ENCODE measurements at places on chromosomes 5 and 9. TPM values are rescaled to one million over a fixed set of nuclear protein-coding genes. Genes with fewer than 3 reads are reported as not detected.

The IL13 gene
- not detected for total RNA-seq

The TERT gene
- total RNA-seq, result 0.31 TPM

The REEP2 gene
- total RNA-seq, result 3.8 TPM

The CCL27 gene
- not detected for total RNA-seq

The CDH10 gene
- total RNA-seq, result 0.09 TPM

The GRM6 gene
- total RNA-seq, result not detected

DNA sequence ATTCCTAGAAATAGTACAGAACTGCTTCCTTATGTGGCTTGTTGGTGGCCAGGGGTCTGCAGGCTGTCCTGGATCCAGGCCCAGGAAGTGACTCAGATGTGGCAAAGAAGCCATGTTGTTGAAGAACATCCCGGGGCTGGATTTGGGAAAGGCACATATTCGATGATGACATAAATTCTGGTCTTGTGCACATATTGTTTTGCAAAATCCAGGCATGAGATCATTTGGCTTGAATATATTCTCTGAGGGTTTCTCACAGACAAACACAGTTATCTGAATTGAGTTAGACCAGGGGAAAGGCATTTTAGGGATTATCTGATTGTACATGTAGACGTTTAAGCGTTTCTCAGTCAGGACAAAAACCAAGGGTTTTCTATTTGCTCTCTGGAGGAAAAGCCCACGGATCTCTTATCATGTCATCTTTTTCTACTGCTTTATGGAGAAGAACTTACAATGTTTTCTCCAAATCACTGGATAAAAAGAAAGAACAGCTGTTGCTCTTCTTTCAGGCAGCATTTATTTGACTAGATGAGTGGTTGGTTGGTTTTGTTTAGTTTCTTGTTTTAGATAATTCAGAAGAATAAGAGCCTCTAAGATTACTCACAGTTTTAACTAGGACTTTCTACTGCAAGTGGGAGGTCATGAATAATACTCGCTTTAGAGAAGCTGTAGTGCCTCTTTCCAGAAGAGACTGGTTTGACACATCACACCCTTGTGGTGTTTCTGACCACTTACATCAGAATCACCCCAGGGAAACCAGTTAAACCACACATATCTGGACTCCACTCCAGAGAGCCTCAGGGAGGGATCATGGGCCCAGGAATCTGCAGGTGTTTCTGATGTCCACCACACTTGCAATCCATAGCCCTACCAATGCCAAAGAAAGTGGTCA lies 29.5 kb upstream of the LHFPL2 start:
- no peak overlapping the region for H3K4me3 ChIP-seq
- peak overlapping the region; percentile 75 for H3K27ac ChIP-seq
- no peaks in the 10 kb centered on the region for H3K36me3 ChIP-seq
- peaks cover 5% of the 10 kb centered on the region for H3K4me1 ChIP-seq
- no peak for DNase-seq

DNA sequence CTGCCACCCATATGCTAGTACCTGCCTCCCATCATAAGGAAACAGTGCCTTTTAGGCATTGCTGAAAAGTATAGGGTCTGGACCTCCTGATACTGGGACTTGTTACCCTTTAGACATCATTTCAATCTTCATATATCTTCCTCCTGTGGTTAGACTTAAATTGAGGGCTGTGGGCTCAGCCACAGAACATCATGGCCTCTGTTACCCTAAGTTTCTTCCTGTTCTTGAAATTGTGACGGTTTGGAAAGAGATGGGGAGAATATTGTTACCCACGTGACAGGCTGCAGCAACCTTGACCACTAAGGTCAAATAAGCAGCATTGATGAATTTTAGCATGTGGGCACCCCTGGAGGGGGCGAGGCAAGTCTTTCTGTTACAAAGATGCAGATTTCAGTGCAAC lies 87.7 kb downstream of the PDE8B start:
- H3K27me3 ChIP-seq, result no peaks in the 10 kb centered on the region
- no peaks in the 10 kb centered on the region for H3K36me3 ChIP-seq
- DNase-seq, result no peak
- H3K27ac ChIP-seq, result no peak overlapping the region
- H3K4me3 ChIP-seq, result no peak overlapping the region

GRCh38 chr5:159185773-159186172 lies 23.6 kb downstream of the RNF145 start:
- DNase-seq, result no peak
- peaks cover 23% of the 10 kb centered on the region for H3K36me3 ChIP-seq
- peaks cover 94% of the 10 kb centered on the region for H3K4me1 ChIP-seq
- H3K4me3 ChIP-seq, result no peak overlapping the region

GRCh38 chr9:34526026-34526425 lies 3.2 kb upstream of the ENHO start:
- no peaks in the 10 kb centered on the region for H3K27me3 ChIP-seq
- no peaks in the 10 kb centered on the region for H3K36me3 ChIP-seq
- peaks cover 14% of the 10 kb centered on the region for H3K4me1 ChIP-seq
- DNase-seq, result no peak

DNA sequence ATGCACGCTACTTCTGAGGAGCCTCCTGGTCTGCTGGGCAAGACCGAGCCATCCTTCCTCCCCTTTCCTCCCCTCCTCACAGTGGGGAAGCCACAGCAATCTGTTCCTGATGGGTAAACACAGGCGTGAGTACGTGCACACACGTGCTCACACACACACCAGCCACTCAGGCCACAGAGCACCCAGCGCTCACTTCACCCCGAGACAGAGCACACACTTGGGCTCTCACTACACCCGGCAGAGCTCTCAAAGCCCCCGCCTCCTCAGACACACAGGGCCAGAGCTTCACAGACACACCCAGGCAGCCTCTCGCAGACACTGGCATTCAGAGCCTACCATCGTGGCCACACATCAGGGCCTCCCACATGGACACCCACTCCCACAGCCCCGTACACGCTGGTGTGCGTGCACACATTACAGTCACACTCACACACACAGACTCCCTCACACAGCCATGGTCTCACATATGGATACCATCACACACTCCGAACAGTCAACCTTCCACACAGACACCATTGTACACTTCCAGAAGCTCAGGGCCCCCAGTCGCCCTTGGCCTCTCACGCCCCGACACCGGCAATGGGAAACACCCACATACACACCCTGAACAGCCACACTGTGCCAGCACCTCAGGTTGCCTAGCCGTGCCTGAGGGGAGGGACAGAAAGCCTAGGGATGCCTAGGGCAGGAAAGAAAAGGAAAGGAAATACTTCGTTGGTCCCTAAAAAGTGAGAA lies 13.5 kb downstream of the CNTFR start:
- peaks cover 8% of the 10 kb centered on the region for H3K4me1 ChIP-seq
- no peak overlapping the region for H3K4me3 ChIP-seq
- H3K36me3 ChIP-seq, result no peaks in the 10 kb centered on the region

DNA sequence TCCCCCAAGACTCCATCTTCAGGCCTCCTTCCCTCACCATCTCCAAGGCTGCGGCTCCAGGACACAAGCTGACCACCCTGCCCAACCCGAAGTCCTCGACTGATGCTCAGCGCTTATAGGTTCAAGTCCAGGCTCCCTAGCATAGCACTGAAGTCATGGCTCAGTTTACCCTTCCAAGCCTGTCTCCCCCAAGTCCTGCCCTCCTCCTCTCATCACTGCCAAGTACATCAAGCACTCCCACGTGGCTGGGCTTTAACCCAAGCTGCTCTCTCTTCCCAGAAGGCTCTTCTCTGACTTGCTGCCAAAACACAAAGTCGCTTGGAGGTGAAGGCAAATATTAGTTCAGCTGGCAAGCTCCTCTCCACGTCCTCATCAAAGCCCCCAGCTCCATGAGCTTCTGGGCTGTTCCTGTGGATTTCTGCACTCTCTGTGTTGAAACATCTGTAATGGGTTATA lies 22.1 kb upstream of the MARCHF6 start:
- no peaks in the 10 kb centered on the region for H3K27me3 ChIP-seq
- no peaks in the 10 kb centered on the region for H3K36me3 ChIP-seq
- H3K4me3 ChIP-seq, result no peak overlapping the region
- H3K27ac ChIP-seq, result peak overlapping the region; percentile 68
- DNase-seq, result no peak

- H3K4me3 ChIP-seq, result no peak overlapping the region
- no peaks in the 10 kb centered on the region for H3K4me1 ChIP-seq
- no peaks in the 10 kb centered on the region for H3K36me3 ChIP-seq
- no peak overlapping the region for H3K27ac ChIP-seq
- no peaks in the 10 kb centered on the region for H3K27me3 ChIP-seq
- no peak for DNase-seq
These were observed 63.9 kb downstream of the SHC3 start for GRCh38 chr9:89114741-89115140.

- H3K27me3 ChIP-seq, result no peaks in the 10 kb centered on the region
- DNase-seq, result no peak
- H3K4me3 ChIP-seq, result no peak overlapping the region
- H3K27ac ChIP-seq, result no peak overlapping the region
- no peaks in the 10 kb centered on the region for H3K36me3 ChIP-seq
These were observed 67.0 kb downstream of the GCNT1 start for GRCh38 chr9:76526026-76526425.

- no peaks in the 10 kb centered on the region for H3K36me3 ChIP-seq
- H3K27ac ChIP-seq, result no peak overlapping the region
- no peaks in the 10 kb centered on the region for H3K27me3 ChIP-seq
These were observed 299.2 kb downstream of the BNC2 start for GRCh38 chr9:16571127-16571802.

DNA sequence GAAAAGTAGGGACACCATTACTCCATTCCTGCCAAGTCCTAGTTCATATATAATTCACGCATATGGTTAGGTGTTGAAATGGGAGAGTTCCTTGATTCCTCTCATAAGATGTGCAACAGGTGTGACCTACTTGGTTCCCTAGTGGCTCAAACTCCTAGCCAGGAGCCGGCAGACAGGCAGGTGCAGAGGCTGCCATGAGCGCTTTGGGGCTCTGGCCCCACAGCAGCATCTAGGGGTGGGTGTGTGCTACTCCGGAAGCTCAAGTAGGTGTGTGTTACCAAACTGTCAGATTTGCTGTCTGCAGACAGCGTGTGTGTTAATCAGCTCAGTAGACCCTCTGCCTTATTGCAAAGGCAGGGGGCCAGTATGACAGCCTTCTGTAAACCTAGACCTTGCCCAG lies 1652.4 kb upstream of the ACO1 start:
- H3K27ac ChIP-seq, result no peak overlapping the region
- DNase-seq, result no peak
- H3K27me3 ChIP-seq, result no peaks in the 10 kb centered on the region
- no peaks in the 10 kb centered on the region for H3K4me1 ChIP-seq

GRCh38 chr5:137015540-137016116 lies 483.5 kb downstream of the SPOCK1 start:
- no peak for DNase-seq
- H3K4me1 ChIP-seq, result no peaks in the 10 kb centered on the region
- no peak overlapping the region for H3K27ac ChIP-seq
- no peaks in the 10 kb centered on the region for H3K36me3 ChIP-seq
- no peaks in the 10 kb centered on the region for H3K27me3 ChIP-seq
- no peak overlapping the region for H3K4me3 ChIP-seq

All from esophagus squamous epithelium (tissue), 5 donors.